CD4-positive, alpha-beta T cell treated with Interleukin-17A for 1 hour (primary cell): ENCODE measurements at places on chromosomes 2 and 18.

GRCh38 chr18:56662502-56662901, 11.3 kb downstream of the WDR7 start:
- no peak for DNase-seq

DNA sequence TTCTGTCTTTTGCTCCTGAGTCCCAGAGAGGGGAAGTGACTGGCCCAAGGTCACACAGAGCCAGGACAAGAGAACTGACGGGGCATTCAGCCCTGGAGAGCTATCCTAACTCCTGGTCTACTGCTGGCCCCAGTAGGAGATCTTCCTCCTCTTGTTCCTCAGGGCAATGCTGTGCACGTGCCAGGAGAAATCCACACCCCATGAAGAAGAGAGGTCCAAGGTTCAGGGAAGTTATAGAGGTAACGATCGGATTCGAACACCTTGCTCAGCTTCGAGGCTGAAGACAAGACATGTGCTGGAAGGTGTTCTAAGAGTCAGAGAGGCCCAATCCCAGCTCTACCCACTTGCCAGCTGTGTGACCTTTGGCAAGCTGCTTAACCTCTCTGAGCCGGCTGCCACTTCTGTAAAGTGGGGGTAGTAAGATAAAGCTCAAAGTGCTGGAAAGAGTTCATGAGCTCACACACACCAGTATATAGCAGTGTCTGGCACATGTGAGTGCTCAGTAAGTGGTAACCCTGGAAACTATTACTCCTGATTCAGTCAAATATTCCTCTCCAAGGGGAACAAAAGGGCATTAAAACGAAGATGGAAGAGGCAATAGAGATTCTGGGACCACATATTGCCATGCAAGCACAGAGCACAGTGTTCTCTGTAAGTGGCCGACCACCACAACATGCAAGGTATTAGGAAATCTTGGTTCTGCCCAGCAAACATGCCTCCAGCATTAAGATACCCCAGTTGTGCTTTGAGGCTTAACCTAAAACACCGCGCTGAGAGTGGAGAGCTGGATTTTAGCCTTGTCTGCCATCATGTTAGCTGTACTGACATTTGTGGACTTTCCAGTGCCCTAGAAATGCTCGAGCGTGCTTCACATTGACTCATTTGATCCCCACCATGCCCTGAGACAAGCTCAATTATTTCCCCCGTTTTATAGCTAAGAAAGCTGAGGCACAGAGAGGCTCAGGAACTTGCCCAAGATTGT, 25.6 kb downstream of the SERTAD2 start:
- DNase-seq, result no peak

DNA sequence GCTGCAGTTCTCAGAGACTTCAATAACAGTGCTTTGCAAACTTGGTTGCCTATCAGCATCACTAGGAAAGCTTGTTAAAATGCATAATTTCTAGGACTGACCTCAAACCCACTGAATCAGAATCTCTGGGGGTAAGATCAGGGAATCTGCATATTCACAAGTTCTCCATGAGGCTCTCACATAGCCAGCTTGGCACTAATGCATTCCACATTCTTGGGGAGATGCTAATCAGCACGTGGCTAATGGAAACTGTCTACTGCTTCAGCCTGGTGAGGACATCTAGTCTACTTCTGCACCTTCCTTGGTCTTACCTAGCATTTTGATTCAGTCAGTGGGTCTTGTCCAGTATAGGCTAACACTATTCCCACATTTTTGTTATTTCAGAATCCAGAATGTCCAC, 56.3 kb downstream of the RBKS start:
- no peak for DNase-seq

DNA sequence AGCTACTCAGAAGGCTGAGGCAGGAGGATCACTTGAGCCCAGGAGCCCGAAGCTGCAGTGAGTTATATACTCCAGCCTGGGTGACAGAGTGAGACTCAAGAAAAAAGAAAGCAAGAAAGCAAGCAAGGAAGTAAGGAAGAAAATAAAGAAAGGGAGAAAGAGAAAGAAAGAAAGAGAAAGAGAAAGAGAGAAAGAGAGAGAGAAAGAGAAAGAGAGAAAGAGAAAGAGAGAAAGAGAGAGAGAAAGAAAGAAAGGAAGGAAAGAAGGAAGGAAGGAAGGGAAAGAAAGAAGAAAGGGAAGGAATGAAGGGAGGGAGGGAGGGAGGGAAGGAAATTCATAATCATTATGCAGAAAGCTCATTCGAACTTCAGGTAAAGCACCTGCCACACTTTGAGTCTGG, 33.9 kb downstream of the KIF3C start:
- DNase-seq, result no peak

DNA sequence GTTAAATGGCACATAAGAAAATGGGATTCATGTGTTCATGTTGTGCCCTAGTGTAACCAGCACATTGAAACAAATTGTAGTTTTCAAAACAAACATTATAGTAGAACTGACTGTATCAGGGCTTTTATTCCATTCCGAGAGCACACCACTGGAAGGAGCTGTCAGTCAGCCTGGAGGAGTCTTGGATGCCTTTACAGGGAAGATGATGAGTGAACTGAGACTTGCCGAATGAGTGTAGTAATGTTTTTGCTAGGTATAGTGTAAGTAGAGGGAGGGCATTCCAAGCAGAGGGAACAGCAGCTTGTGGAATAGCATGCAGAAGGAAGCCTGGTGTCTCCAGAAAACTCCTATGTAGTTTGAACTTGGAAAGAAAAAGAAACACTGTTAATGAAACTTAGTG, 183.5 kb downstream of the MCFD2 start:
- DNase-seq, result no peak

GRCh38 chr2:152493945-152494528, 159.1 kb downstream of the FMNL2 start:
- DNase-seq, result no peak

DNA sequence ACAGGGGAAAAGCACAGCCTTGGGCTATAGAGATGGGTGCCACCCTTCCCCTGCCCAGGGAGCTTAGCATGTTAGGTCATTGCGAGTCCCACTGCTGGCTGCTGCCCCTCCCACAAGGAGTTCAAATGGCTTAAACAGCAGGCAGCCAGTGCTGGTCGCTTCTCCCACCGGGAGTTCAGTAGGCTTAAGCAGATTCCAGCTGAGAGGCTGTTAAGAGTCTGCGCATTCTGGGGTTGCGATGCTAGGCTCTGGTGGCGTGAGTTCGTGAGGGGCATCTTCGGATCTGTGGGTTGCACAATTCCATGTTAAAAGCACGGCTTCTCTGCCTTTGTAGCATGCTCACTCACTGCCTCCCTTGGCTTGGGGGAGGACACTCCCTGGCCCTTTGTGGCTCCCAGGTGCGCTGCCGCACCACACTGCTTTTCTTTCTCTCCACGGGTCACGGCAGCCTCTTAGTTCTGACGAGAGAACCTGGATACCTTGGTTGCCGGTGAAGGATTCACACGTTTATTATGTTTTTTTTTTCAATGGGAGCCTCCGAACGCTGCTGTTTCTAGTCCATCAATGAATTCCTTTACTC, 93.2 kb downstream of the UNC80 start:
- DNase-seq, result no peak

DNA sequence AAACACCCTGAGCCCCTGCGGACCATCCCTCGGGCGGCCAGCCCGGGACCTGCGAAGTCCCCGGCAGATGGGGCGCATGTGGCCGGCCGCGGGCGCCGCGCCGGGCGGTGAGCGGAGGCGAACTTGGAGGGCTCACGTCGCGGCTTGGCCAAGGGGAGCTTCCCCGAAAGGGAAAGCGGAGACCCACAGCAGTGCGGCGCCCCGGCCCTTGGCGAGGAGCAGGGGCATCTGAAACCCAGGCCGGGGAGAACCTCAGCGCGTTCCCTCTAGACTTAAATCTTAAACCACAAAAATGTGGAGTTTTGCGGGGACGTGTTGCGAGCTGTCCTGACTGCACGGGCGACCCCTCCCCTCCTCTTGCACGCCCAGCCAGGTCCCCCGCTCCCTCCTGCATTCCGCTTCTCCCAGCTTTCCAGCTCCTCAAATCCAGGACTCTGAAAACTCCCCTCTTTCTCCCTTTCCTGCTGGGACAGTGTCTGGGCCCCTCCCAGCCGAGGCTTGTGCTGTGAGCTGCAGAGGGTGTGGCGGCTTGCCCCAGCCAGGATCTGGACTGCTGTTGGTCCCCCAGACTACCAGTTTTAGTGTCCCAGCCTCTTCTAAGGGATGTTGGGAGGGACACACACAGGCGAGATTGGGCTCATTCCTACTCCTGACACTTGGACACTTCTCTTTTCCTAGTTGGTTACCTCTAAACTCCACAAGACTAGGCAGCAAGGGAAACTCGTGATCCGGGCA, 1.3 kb downstream of the FMNL2 start:
- DNase-seq, result no peak

DNA sequence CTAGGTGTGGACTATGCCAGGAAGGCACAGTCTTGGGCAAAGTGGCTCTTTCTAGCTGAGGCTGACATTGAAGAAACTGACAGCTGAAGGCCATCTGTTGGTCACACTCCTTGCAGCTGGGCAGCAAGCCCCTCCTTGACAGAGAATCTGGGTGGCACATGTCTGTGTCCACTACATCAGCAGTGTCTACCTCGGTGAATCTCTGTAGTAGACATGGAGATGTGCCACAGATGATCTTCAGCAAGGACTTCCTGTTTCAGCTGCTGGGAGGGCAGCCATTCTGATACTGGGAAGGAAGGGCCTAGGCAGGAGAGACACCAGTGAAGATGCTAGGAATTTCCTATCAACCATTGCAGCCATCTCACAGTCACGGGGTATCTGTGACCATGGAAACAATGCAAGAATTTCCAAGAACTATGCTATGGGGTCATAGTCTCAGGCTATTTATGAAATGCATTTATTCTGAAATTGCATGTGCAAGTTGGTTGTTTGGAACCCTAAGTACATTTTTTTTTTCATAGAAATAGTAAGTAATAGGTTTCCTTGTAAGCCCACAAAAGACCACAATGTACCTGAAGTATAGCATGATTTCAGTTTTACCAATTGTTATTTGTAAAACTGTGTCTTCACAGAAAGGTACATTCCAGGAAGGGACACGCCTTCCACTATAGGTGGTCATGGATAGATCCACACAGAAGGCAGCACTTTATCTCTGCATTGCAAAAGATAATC, 63.8 kb upstream of the DARS1 start:
- no peak for DNase-seq
